Activated B cell treated with CpG ODN at 0.5 μM for 24 hours (primary cell): ENCODE measurements at places on chromosomes 2 and 18.

DNA sequence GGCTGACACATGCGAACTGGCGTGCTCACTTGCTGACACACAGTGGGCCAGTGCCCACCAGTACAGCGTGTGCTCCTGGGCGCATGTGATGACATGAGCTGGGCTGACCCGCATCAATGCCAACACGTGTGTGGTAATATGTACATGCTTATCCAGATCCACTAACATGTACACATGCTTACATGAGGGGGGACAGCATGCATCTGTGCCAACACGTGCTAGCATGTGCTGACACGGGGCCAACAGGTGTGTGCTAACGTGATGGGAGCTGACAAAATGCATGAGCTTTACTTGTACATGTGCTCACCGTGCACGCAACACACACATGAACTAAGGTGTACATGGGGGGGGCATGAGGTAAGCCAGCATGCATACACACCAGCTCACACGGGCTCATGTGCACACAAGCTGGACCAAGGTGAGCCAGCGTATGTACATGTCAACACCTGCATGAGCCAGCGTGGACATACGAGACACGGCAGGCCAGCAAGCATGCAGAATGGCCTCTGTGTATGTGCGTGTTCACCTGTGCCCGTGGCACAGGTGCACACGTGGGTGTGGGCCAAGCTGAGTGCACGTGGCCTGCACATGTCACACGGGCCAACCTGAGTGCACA is 28.5 kb downstream of the GPC1 start:
- DNase-seq: no peak

GRCh38 chr2:111665551-111666116 is 218.4 kb downstream of the ANAPC1 start:
- no peak for DNase-seq

DNA sequence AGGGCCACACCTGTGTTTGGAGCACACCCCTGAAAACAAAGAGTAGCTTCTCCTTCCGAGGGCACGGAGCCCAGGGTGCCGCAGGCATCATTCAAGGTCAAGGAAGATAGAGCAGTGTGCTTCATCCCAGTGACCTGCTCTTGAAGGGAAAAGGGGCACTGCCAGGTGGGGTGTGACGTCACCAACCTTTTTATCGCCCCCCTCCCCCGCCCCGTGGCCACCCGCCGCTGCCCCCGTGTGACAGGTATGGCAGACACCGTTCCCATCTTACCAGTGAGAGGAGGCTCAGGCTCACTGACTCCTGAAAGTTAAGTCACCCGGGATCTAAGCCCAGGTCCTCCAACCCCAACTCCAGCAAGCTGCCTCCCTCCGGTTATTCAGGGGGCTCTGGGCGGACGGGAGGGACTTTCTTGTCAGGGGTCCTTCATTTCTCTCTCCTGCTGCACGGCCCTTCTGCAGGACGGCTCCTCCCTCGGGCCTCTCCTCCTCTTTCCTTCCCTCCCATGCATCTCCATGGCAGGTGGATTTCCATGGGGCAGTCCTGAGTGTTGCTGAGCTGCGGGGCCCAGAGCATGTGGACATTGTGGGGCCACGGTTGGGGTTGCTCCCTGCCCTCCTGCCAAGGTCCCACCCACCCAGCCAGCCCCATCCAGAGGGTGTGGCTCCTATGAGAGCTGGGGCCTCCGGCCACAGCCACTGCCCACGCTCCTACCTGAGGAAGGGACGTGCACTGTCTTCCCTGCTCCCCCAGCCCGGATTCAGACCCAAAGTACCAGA is 114.1 kb upstream of the HDAC4 start:
- no peak for DNase-seq

- DNase-seq: no peak
These were observed 24.3 kb upstream of the ID2 start for GRCh38 chr2:8657423-8658062.

DNA sequence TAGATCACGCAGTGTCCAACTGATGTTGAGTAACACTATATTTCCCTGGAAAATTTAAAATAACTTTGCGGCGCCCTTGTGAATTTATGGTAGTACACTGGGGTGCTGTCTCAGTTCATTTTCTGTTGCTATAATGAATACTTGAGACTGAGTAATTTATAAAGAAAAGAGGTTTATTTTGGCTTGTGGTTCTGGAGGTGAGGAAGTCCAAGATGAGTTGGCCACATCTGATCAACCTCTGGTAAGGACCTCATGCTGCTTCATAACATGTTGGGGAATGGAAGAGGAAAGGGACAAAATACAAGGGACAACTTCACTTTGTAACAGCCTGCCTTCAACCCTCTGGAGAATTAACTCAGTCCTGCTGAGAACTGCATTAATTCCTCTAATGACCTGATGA is 36.4 kb downstream of the ACTR3 start:
- DNase-seq: no peak

DNA sequence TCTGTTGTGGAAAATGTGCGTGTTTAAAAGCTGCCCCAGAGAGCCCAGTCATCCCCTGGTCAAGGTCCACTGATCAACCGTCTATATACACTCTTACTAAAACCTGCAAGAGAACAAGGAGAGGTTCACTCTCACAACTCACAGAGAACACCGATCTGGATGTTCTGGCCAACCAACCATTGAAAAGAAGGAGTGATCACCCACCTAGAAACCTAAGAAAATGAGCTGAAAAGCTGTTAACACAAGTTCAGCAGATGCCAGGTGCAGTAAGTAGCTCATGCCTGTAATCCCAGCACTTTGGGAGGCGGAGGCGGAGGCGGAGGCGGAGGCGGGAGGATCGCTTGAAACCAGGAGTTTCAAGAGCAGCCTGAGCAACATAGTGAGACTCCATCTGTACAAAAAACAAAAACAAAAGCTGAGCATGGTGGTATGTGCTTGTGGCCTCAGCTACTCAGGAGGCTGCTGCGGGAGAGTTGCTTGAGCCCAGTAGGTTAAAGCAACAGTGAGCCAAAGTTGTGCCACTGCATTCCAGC is 14.5 kb downstream of the ATG16L1 start:
- no peak for DNase-seq

DNA sequence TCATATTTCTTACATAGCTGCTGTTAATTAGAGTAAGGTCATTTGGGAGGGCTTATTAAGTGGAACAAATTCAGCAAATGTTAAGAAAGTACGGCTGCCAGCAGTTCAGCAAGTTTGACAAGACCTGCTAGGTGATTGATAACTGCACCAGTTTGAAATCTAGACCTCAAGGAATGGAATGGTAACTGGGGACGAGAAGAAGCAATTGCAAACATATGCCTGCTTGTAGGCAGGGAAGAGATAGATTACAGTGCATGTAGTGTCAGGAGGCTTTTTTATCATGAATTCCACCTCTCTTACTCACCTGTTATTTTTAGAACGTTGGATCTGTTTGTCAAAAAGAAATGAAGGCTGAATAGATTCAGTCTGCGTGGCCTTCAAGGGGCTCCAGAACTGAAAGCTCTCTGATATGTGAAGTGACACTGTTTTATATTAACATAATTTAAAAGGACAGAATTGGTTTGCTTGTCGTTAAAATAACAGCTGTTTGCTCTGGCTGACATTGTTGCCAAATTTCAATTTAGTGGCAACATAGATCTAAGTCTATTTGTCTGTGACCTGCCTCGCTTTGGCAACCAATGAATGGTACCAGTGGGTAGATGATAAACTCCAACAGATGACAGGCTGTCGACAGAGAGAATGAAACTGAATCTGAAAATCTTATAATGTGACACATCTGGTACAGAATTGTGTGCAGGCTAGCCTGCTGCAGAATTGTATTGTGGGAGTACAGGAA is 199.3 kb downstream of the ZNF407 start:
- DNase-seq: no peak

DNA sequence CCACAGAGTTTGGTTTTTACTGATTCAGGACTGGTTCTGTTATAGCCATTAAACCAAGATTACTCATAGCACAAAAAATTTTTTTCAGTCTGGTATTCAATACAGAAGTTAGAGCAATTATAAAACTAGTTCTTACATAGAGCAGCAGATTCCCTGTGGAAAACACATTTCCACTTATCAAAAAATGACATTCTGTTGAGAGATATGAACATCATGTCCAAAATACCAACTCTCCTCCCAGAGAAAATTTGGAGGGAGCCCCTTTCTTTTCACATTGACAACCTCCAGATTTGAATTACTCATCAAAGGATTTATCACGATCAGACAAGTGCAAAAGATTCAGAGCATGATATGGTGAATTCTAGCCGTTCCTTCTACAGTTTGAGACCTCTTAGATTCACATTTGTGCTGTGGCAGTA is 126.8 kb upstream of the SERPINE2 start:
- DNase-seq: no peak

GRCh38 chr18:42606886-42607495 is 508.5 kb downstream of the RIT2 start:
- no peak for DNase-seq

DNA sequence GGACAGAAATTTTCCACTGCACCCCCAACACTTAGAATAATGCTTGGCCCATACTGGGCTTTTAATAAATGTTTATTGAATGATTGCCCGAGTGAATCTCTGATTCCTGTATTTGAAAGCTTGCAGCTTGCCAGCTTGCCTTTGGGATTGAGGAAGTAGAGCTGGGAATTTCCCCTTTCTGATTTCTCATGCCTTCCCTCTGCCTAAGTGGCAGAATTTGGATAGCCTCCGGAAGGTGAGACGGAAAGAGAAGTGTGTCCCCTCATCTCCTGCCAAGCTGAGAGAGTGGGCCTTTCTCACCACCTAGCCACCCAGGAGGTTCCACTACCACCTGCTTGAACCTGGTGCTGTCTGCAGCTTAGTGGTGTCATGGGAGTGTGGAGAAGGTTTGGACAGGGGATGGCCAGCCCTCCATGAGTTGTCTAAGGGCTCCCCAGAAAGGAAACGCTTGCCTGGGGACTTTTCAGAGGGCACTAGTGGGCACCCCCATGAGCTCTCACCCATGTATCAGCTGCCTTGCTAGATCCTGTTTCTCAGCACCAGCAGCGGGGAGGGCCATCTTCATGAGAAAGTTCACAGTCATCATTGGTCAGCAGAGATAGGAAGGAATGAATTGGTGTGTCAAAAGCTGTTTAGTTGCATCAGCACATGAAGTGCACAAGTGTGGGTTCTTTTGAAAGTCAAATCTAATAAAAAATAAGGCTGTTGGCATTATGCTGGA is 8.6 kb upstream of the NCOA1 start:
- DNase-seq: no peak

- DNase-seq: no peak
These were observed 463 bp downstream of the SMC6 start for GRCh38 chr2:17752892-17753802.

DNA sequence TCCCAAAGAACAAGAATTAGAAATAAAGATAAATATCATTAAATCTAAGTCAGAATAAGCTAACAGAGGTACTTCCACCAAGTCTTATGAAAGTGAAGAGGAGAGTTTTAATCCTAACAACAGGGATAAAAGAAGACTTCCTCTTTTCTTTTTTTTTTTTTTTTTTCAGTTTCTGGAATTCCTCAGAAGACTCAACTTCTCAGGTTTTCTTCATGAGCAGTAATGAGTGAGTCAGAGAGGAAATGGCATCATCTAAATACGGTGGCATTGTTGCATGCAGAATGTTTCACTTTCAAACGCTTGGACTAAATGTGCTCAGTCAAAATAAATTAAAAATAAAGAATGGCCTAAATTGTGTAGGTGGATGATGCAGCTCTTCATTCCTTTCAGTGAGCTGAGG is 45.6 kb upstream of the ARHGAP15 start:
- no peak for DNase-seq

- no peak for DNase-seq
These were observed 45.5 kb downstream of the LYPD6 start for GRCh38 chr2:149375801-149376361.

- no peak for DNase-seq
These were observed 290.9 kb upstream of the HDAC4 start for GRCh38 chr2:239691720-239692119.

DNA sequence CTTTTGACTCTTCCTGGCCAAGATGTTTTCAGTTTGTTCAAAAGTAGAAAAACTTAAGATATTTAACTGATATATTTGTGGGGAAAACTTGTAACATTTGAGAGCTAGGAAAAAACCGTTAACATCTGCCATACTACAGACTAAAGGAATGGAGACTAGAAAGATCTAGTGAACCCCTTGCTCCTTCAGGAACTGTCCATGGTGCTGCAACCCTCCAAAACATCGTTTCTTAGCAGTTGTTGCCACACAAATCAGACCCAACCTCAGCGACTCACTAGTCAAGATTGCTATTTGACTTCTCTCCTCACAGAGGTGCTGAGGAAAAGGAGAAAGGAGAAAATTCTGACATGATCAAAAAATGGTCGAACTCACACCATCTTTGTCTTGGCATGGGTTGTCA is 393.8 kb upstream of the LYPD1 start:
- DNase-seq: no peak

DNA sequence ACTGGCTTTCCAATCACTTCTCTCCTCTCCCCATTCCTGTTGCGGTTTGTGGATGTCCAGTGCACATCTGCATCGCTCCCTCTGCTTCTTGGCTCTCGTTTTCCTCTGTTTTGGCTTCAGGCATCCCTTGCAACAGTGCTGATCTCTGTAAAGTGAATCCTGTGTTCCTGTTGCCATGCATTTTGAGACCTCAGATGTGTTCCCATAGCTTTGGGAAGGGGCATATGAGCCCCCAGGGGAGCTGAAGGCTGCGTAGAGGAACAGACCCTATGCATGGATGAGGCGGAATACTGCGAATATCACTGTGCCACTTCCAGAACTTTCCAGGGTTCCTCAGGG is 168.4 kb upstream of the HAAO start:
- DNase-seq: no peak

- no peak for DNase-seq
These were observed 110.0 kb downstream of the FEZ2 start for GRCh38 chr2:36487947-36488346.

GRCh38 chr18:48679236-48679635 is 140.4 kb downstream of the CTIF start:
- DNase-seq: no peak

DNA sequence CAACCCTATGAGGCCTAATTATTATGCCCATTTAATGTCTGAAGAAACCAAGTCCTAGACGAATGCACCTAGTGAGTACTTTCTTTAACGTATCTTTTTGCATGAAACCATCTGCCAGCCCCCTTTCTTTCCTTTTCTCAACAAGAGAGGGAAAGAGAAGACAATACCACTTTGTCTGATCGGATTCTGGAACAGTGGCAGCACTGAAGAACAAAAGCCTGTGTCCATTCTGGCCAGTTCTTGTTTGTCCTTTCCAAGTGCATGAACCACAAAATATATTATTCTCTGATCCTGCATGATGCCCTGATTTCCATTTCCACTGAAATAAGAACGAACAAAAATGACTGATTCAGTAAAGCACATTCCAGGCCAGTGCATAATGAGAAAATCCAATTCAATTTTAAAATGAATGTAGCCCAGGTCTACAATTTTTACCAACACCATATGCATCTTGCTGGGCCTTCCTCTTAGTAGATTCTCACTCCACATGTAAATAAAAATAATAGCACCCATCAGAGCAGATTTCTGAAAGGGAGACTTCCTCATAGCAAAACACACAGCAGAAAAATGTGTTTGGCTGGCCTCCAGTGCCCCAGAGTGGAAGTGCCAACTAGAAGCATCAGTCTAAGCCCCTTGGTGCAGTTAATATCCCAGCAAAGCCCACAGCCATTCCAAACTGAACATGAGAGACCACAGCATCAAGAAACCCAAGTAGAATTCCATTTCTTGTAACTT is 422.6 kb upstream of the ID2 start:
- no peak for DNase-seq

- no peak for DNase-seq
These were observed 177.2 kb downstream of the NEDD4L start for GRCh38 chr18:58221060-58221725.
